ENCODE measurements at places on chromosomes 16 and 17. TPM values are rescaled to one million over a fixed set of nuclear protein-coding genes. Genes with fewer than 3 reads are reported as not detected.

- H3K36me3 ChIP-seq, result peaks cover 42% of the 10 kb centered on the region
- peaks cover 35% of the 10 kb centered on the region for H3K4me1 ChIP-seq
- H3K27me3 ChIP-seq, result no peaks in the 10 kb centered on the region
- no peak for DNase-seq
- H3K4me3 ChIP-seq, result no peak overlapping the region
These were observed 11.1 kb downstream of the SYNRG start for GRCh38 chr17:37598145-37598544.

- peaks cover 7% of the 10 kb centered on the region for H3K36me3 ChIP-seq
- H3K27ac ChIP-seq, result peak overlapping the region; percentile 99
- H3K4me3 ChIP-seq, result peak overlapping the region; percentile 100
- DNase-seq, result no peak
- peaks cover 55% of the 10 kb centered on the region for H3K4me1 ChIP-seq
These were observed 1.5 kb downstream of the ATPAF2 start for GRCh38 chr17:18037486-18037885.

GRCh38 chr17:70825321-70826125 lies 656.2 kb downstream of the KCNJ2 start:
- no peak overlapping the region for H3K27ac ChIP-seq
- H3K36me3 ChIP-seq, result no peaks in the 10 kb centered on the region
- no peaks in the 10 kb centered on the region for H3K27me3 ChIP-seq
- no peak for DNase-seq
- H3K4me3 ChIP-seq, result no peak overlapping the region

DNA sequence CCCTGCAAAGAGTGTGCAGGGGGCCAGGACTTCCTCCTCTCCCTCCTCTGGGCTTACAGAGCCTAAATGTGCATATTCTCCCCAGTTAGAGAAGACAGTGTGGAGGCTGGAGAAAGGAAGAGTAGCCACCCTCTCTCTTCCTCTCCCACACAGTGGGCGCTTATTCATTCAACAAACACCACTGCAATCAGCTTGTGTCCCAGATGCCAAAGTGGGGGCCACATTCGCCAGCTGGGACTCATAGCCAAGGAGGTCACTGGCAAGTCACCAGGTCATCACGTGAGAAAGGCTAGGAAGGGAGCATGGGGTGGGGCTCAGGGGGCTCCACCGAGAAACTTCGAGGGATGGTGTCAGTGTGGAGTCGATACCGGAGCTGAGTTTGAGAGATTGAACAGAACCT lies 45.0 kb upstream of the ZNF423 start:
- no peaks in the 10 kb centered on the region for H3K4me1 ChIP-seq
- no peak overlapping the region for H3K4me3 ChIP-seq
- no peak for DNase-seq

The MT1G gene
- total RNA-seq, result 28.5 TPM

The BAIAP3 gene
- total RNA-seq, result 0.18 TPM

The PRSS33 gene
- not detected for total RNA-seq

All from activated T-helper 1 cell treated with anti-CD3 and anti-CD28 coated beads, Interleukin-12 subunit alpha, Interleukin-12 subunit beta, Interleukin-2, Interleukin-4 antibody, amounts not matched to agents 30 ng/mL and 10 ng/mL and 1 ng/mL, durations not matched to agents 14 hours and 24 hours and 36 hours (primary cell).